ENCODE measurements at places on chromosomes 5 and 9. TPM values are rescaled to one million over a fixed set of nuclear protein-coding genes. Genes with fewer than 3 reads are reported as not detected.

GRCh38 chr9:36078051-36078450 is 41.3 kb downstream of the RECK start:
- H3K4me3 ChIP-seq: no peak overlapping the region
- H3K27ac ChIP-seq: no peak overlapping the region
- H3K36me3 ChIP-seq: no peaks in the 10 kb centered on the region
- peaks cover 34% of the 10 kb centered on the region for H3K4me1 ChIP-seq
- no peak for DNase-seq

- H3K4me3 ChIP-seq: no peak overlapping the region
- peak; percentile 98 for DNase-seq
- peak overlapping the region; percentile 86 for H3K27ac ChIP-seq
Measured at GRCh38 chr9:131605770-131606590, 60.7 kb downstream of the PRRT1B start.

DNA sequence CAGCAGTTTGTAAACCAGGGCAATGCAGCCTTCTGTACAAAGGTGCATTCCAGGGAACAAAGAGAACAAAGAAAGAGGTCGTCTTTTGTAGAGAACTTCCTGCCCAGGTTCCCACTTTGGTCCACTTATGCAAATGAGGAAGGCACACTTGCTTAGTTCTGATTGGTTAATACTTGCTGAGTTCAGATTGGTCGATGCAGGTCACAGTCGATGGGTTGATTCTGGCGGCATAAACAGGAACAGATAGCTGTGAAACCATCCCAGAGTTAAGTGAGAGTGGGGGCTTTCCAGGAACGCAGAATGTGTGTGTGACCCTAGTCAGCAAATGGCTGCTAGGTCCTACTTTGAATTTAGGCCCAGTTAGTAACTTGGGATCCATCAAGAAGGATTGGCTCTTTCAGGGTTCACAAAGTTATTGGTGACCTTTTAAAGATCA is 1.8 kb upstream of the ADAMTS13 start:
- no peak overlapping the region for H3K27ac ChIP-seq
- no peaks in the 10 kb centered on the region for H3K36me3 ChIP-seq
- DNase-seq: no peak
- H3K4me3 ChIP-seq: no peak overlapping the region

GRCh38 chr5:61933787-61934626 is 372.0 kb upstream of the KIF2A start:
- peak; percentile 44 for DNase-seq
- no peaks in the 10 kb centered on the region for H3K4me1 ChIP-seq
- no peaks in the 10 kb centered on the region for H3K36me3 ChIP-seq
- no peak overlapping the region for H3K4me3 ChIP-seq
- no peaks in the 10 kb centered on the region for H3K27me3 ChIP-seq

- peaks cover 8% of the 10 kb centered on the region for H3K27me3 ChIP-seq
- no peaks in the 10 kb centered on the region for H3K36me3 ChIP-seq
- H3K4me1 ChIP-seq: no peaks in the 10 kb centered on the region
- DNase-seq: no peak
- H3K27ac ChIP-seq: no peak overlapping the region
- no peak overlapping the region for H3K4me3 ChIP-seq
Measured at GRCh38 chr5:141478321-141478945, 2.7 kb downstream of the PCDHGC3 start.

Gene CAMK2A
- total RNA-seq: not detected

All from HepG2 (cell line).